Caki2 (cell line): ENCODE measurements at places on chromosomes 7 and 10. TPM values are rescaled to one million over a fixed set of nuclear protein-coding genes. Genes with fewer than 3 reads are reported as not detected.
A peak's percentile ranks its signal among the peaks of the same experiment; 100 is the strongest.

DNA sequence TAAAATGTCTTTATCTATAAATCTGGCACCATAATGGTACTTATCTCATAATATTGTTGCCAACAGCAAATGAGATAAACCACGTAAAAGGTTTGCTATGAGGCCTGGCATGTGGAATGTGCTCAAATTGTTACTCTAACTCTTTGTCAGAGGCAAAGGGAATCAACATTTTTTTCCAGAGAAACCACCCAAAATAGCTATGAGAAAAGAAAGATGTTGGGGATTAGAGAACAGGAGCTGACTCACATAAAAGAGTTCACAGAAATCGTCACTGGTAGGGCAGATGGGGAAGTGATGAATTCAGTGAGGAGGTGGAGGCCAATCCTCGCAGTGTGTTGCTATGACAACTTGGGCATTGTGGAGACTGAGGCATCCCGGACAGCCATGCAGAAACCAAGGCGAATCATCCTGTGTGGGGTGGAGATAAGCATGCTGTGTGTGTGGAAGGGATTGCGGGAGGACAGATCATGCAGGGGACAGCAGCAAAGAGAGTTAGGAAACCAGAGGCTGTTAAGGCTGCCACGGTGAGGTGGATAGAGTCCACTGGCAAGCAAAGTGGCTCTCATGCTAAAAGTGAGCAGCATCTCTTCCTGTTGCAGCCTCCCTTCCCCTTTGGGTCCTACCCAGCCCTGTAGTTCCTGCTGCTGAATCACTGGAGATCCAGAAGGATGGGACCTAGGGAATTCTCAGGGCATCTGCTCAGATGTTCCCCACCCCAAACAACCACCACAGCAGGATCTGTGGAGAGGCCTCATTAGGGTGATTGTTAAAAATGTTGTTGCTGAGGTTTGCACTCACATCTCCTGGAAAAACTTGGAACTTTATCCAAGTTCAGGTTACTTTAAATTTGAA is 103.9 kb downstream of the CUBN start:
- peak; percentile 71 for DNase-seq

- no peak for DNase-seq
Measured at GRCh38 chr7:16396766-16397500, 24.4 kb downstream of the CRPPA start.

DNA sequence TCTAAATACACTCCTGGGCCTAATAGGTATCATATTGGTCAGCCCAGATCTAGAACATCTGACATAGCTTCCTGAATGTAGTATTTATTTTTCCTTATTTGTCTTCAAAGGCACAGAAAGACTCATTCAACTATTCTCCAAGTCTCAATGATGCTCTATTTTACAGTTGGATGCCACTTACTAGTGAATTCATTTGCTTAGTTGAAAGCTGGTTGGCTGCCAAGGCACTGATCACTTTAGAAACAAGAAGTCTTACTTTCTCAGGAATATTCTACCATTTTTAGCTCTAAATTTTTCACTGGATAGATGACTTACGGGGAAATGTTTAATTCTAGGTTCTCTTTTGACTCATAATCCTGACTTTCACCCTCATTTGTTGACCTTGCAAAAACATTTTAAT is 863.4 kb downstream of the SORCS1 start:
- no peak for DNase-seq

DNA sequence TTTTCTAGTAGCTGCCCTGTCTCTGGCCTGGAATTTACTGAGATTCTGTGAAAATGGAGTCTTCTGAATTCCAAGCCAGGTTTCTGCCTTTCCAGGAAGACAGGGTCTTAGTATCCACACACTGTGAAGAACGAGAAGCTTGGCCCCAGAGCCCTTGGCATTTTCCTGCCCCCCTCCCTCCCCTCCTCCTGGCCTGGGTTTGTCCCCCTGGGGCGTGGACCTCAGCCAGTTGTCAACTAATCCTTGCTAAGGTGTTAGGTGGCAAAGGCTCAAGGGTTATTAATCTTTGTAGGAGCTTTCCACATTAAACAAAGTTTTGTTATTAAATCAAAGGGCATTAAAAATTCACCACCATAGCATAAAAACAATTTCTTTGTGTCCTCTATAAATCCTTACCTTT is 329.5 kb downstream of the RNLS start:
- DNase-seq, result no peak

DNA sequence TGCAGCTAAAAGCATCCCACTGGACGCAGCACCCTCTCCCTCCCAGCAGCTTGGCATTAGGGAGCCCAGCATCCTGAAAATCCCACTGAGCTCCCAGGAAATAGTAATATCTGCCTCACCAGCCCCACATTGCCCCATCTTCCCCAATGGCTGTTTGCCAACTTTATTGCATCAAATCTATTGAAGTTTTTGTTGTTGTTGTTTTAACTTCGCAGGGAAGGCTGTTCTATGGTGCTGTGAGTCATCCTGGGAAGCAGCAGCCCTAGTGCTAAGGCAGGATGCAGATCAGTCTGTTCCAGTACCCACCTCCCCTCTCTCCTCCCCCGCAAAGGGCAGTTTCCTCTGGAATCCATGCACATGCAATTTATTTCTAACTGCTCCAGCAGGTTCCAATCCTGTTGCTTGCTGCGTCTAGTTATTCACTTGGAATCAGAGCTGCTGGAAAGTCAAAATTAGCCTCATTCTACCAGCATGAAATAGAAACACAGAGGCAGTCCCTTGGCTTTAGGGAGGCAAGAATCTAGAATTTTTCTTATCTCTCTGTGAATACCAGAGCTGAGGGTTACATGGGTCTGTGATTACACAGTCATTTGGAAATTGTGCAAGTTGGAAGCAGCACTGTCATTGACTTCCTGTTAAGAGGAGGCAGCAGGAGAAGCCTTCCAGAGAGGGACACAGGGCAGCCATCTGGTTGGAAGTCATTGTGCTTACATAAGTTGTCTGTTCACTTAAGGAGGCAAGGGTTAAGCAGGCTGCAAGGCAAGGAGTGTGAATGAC is 115.9 kb upstream of the CACUL1 start:
- DNase-seq, result peak; percentile 51

DNA sequence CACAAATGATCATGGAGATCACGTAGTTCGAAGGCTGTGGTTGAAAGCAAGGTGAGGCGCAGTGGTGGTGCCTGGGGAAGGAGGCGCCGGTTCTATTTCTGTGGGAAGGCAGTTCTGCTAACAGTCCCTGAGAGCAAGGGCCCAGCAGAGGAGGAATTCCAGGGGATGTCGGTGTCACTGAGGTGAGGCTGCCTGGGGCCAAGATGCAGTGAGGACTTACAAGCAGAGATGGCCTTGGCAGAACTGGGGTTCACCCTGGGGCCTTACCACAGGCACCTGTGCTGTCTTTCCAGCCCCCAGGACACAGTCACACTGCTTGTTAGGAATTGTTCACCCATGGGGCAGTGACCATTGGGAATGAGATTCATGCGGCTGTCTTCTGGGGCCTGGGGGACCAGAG is 26.7 kb downstream of the GBX1 start:
- no peak for DNase-seq

- peak; percentile 65 for DNase-seq
Measured at GRCh38 chr10:110005719-110006118, 2.1 kb upstream of the ADD3 start.

NPFFR1 gene
- total RNA-seq, result not detected in 2 replicates
